ENCODE measurements at places on chromosomes 11 and 22.

- no peak for DNase-seq
Measured at GRCh38 chr11:86177302-86177701, 67.3 kb upstream of the EED start.

DNA sequence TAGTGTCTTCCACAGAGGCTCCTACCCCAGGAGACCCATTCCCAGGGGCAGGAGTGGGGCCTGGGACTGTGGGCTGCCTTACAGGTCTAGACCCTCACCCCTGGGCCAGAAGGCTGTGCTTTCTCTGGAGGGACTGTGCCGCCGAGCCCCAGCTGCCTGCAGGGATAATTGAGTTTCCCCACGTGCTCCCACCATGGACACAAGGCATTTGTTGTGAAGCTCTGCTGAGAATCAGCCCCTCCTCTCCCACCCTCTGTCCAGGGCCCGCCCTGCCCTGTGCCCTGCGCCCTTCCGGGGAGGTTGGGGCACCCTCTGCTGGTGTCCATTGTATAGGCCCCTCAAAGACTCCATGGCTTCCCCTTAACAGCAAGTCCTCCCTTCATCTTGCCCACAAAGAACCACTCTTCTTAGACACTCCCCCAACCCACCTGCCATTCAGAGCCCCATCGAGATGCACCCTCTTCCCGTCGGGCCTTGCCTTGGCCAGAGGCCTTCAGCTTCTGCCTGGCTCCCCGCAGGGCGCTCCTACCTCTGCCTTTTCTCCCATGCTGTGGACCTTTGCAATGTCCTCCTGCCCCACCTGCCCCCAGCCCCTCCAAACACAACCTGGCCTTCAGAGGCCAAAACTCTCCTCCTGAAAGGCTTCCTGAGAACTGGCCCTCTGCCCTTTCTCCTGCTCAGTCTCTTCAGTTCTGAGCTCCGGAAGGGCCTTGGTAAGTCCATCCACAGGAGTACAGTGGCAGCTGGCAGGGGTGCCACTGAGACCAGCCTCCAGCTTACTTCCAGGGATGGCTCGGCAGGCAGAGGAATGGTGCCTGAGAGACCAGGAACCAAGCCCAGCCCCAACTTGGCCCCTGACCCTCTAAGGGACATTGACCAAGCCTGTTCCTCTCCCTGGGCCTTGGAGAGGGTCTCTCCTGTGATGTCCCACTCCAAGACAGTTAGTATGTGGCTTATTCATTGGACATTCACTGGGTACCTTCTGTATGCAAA, 22.4 kb downstream of the DUSP8 start:
- no peak for DNase-seq

GRCh38 chr22:20816559-20816958, 42.1 kb downstream of the PI4KA start:
- no peak for DNase-seq

GRCh38 chr22:17858033-17858432, 83.8 kb upstream of the BID start:
- DNase-seq: no peak

DNA sequence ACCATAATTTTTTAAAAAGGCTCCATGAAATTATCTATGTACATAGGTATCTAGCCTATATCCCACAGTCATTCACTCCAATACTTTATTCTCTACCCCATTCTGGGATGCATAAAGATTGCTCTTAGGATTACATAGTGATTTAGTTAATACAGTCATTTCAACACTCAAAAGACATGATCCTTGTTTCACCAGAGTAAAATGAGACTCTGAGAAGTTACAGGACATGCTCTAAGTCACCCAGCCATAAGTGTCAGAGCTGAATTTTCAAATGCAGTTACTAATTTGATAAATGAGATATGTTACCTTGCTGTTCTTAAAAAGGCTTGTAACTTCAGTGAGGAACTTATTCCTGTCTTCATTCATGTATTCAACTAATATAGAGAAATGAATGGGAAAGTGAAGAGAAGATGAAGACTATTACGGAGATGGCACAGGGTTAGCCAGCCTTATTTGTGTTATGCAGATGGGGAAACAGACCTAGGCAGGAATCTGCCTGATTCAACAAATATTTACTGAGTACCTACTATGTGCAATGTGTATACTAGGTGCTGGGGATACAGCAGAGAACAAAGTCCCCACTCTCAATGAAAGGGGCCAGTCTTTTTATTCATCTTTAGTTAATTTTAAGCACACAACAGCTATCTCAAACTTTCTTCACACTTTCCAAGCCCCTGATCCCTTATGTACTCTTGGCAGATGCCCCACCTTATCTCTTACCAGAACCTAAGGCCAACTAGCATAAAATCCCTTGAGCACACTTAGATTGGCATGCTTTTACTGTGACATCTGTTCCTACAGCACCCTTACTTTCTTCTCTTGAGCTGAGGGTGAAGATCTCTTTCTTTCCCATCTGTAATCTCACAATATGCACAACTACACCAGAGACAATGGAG, 21.6 kb downstream of the MAPK1 start:
- DNase-seq: no peak

GRCh38 chr11:299081-299891, at the start of gene IFITM5:
IFITM5 (minus strand) TSS chr11:299526; CDS start chr11:299490, 36 bp downstream.
- no peak for DNase-seq

DNA sequence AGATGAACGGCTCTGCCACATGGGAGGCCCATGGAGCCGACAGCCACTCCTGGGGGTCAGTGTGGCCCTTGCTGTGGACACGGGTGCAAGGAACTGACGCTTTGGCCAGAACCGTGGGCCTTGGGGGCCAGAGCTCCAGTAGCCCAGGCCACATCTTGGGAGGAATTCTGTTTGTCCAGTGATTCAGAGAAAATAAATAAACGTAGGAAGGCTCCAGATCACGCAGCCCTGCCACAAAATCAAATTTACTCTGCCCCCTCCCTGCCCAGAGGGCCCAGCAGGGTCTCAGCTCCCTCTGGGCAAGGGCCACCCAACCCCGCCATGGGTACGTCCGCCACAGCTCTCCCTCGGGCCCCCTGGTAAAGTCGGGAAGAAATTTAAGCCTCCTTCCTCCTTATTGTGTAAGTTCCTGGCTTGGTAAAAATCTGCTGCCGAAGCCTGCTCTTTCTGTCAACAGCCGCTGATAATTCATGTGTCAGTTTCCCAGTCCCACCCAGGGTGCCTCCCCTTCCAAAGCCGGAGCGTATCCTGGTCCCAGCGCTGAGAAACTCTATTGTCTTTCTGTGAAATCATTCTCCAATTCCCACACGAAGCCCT, 6.9 kb upstream of the MUC5AC start:
- no peak for DNase-seq

GRCh38 chr11:26749927-26750326, 28.1 kb upstream of the SLC5A12 start:
- no peak for DNase-seq

- DNase-seq: no peak
Measured at GRCh38 chr11:22792497-22792896, 37.1 kb downstream of the SVIP start.

DNA sequence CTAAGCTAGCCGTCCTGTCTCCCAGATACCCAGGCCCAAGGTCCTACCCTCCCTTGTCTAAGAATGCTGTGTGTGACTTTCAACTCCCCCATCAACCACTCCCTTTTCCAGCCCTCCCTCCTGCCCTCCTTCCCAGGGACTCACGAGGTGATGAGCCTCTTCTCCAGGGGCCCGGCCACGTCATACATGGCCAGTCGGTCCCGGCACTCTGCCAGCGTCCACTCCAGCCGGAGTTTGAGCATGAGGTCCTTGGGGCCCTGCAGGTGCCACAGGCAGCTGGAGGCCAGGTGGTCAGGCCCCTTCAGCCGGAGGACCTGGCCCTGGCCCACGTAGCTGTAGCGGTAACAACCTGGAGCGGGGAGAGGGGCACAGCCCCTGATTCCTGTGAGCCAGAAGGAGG, 20.1 kb downstream of the TMPRSS6 start:
- no peak for DNase-seq
